ENCODE measurements at places on chromosomes 16 and 17.

GRCh38 chr17:1939981-1940809 lies 84.9 kb downstream of the RTN4RL1 start:
- DNase-seq, result no peak

DNA sequence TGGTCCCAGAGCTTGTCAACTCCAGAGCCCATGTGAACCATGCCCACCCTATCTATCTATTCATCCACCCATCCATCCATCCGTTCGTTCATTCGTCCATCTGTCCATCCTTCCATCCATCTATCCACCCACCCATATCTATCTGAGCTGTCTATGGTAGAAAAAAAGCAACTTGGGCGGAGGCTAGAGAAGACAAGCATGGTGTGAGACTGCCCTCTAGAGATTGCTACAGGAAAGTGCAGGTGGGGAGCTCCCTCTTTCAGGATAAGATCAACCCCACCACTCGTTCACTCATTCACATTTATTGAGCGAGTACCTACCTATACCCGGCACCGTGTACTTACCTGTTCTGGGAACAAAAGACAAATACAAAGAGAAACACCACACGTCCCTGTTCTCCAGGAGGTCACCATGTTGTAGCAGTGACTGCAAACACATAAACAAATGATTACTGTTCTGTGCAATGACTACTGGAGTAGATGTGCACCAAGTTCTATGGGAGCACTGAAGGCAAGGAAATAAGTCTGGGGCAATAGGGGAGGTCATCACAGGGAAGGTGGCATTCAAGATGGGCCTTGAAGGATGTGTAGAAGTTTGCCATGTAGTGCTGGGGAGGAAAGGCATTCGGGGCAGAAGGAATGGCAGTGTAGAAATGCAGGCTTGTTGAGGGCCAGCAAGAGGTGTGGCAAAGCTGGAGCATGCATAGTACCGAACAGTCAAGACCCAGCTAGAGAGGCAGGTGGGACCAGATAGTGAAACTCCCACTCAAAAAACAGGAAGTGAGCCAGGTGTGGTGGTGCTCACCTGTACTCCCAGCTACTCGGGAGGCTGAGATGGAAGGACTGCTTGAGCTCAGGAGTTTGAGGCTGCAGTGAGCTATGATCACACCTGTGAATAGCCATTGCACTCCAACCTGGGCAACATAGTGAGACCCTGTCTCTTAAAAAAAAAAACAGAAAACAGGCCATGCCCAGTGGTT lies 13.4 kb upstream of the ATP5MC1 start:
- DNase-seq, result peak; percentile 50

DNA sequence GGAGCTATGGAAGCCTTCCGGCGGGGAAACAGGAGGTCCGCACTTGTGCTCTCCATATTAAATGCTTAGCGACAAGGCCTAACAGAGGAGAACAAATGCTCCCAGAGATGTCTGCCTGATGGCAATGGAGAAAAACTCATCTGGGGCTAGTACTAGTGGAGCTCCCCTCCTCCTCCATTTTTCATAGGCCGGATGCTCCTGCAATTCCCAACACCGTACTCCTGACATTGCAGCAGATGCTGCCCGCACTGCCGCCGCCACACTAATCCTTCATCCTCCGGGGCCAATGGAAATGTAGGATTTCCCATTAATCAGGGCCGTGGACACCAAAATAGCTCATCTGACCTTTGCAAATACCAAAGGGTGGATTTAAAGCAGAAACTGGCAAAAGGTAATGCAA lies 27.5 kb downstream of the TOM1L2 start:
- DNase-seq, result no peak

GRCh38 chr17:28030386-28030785 lies 12.1 kb upstream of the NLK start:
- no peak for DNase-seq

GRCh38 chr16:56999409-57000270 lies 10.3 kb downstream of the NLRC5 start:
- DNase-seq, result no peak

- DNase-seq, result no peak
Observed at GRCh38 chr16:51357839-51358238, 206.8 kb upstream of the SALL1 start.

- no peak for DNase-seq
Observed at GRCh38 chr16:9625122-9625521, 533.7 kb downstream of the HAPSTR1 start.

- DNase-seq, result peak; percentile 67
Observed at GRCh38 chr16:89828199-89828869, at the start of gene SPIRE2. Gene SPIRE2, plus strand, starts transcription at chr16:89828475. Its CDS starts 76 bp downstream, at chr16:89828551.

DNA sequence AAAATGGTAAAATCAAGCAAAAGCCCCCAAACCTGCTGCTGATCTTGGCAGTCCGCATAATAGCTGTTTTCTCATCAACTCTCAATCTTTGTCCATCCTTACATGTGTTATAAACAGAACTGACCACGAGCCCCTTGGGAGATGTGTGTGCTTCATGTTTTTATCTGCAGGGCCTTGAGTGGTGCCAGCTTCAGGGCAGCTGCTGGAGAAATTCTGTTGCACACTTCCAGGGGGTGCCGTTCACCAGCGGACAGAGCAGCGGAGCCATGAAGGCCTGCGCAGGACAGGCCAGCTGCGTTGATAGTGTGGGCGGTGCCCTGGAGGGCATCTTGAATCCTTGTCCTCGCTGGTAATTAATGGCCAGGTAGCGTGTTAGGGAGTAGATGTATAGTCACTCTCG lies 20.1 kb downstream of the MPRIP start:
- no peak for DNase-seq

DNA sequence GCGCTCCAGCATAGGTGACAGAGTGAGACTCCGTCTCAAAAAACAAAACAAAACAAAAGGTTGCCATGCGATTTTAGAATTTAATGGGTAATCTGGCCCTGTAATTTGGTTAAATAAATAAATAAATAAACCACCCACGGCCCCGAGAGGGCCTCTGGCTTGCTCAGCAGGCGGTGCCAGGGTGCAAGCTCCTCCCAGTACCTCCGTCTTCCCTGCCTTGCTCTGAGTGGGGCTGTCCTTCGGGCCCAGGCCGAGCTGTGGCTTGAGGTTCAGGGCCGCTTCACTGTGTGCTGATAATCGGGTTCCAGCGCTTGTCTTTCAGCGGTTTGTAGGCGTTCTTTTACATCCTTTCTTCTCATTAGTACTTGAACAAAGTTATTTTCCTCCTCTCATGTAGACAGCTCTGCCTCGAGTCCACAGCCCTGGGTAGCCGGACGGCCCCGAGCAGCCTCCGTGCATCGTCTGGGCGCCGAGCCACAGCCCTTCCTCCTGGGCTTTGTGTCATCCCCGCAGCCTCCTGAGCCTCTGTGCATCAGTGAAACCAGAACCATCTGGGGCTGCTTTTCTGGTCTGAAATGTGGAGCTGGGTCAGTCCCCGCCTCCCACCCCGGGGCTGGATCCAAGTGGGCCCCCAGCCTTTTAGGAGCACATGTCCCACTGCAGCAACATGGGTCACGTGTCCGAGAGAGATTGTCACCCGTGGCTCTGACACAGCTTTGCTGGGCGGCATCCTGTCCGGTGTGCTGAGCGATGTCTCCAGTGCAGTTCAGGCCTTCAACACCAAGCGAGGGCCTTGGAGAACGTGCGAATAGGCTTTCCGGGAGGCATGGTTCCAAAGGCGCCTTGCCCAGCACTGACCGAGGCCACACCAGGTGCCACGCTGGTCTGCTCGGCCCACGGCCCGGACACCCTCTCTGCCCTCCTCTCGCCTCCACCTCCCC lies 157.4 kb upstream of the CHMP6 start:
- no peak for DNase-seq

- no peak for DNase-seq
Observed at GRCh38 chr16:66503030-66503429, 46.9 kb downstream of the TK2 start.

DNA sequence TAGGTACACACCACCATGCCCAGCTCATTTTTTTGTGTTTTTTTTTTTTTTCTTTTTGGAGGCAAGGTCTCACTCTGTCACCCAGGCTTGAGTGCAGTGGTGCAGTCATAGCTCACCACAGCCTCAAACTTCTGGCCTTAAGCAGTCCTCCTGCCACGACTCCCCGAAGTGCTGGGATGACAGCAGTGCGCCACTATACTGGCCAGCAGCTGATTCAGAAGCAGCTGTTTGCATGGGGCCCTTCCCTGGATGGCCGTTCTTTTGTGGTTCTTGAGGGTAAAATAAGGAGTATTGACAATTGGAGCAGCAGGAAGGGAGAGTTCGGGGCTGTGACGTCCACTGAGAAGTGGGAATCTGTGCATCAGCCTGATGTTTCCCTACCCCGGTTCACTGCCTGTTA lies 41.6 kb downstream of the KIAA0513 start:
- no peak for DNase-seq

DNA sequence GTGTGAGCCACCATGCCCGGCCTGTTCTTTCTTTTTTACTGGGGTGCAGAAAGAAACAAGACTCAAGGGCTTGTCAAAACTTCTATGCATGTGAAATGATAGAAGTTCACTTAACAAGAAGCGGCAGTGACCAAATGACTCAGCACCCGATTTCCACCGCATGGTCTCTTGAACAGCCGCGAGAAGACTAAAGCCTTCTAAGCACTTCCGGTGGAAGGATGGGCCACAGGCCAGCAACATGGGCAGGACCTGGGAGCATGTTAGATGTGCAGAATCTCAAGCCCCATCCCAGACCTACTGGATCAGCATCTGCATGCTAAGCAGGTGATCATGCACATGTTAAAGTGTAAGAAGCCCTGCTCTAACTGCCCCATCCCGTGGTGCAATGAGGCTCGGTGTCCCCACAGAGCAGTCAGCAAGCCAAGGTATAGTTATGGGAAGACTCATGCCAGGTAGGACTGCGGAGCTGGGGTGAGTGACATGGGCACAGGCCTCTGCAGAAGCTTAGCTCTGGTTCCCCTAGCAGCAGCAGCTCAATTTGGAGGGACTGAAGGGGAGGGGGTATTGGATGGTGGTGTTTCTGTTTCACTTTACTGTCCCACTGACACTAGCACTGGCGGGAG lies 88.5 kb upstream of the HNF1B start:
- no peak for DNase-seq

DNA sequence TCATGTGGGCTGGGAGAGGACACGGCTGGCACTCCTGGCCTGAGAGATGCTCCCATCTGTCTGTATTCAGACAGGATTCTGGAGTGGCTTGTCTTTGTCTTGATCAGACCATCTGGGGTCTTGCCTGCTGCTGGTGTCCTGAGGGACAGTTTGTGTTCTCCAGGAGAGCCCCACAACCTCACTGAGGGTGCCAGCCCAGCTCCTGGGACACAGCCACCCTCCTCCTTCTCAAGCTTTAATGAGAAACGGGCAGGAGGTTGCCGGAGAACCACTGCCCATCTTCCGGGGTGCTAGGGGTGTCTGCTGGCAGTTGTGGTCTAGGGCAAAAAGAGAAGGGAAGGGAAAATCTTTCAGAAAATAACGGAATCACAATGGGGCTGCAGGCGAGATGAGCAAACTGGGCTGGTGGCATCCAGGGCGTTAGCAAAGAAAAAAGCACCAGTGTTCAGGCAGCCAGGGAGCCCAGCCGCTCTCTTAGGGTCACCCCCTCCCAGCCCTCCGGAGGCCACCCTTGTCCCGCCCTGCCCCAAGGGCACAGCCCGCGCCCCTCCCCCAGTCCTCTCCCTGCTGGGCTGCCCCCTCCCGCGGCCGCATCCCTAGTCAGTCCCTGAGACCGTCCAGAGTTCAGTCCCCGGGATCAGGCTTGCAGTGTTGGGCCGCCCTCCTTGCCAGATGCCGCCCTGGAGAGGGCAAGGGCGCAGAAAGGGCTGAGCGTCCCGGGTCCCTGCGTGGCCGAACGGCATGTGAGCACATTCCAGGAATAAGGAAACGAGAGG lies 824.7 kb downstream of the KCNJ18 start:
- DNase-seq, result no peak

DNA sequence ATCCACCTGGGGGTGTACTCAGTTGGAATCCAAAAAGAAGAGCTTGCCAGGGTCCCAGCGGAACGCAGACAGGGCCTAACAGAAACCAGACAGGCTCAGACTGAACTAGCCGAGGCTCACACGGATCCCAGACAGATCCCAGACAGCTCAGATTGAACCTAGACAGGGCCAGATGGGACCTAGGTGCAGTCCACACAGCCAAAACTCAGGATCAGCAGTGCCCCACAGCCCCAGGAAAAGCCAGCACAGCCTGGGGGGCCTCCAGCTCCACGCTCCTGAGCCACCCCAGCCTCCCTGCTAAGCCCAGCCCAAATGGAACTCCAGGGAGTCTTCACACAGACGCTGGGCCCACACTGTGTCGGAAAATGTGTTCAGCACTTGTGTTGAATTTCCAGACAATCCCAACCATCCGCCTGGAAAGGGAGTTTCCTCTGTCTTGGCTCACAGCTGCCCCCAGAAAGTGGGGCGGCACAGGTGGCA lies 7.5 kb downstream of the STX1B start:
- DNase-seq, result no peak

DNA sequence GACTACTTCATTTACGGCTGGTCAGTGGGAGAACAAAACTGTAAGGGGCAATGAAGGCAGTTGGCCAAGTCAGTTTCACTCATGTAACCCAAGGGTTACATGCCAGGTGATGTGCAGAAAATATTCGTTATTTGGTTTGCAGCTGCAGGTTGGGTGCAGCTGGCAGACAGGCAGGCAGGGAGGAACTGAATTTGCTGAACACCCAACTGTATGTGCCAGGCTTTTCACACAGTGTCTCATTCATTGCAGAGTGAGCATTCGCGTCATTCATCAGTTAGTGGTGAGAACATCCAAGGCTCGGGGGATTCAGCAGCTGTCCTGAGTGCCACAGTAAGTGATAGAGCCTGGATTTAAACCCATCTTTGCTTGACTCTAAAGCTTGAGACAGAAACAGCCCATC lies 59.7 kb downstream of the ABCC6 start:
- no peak for DNase-seq

DNA sequence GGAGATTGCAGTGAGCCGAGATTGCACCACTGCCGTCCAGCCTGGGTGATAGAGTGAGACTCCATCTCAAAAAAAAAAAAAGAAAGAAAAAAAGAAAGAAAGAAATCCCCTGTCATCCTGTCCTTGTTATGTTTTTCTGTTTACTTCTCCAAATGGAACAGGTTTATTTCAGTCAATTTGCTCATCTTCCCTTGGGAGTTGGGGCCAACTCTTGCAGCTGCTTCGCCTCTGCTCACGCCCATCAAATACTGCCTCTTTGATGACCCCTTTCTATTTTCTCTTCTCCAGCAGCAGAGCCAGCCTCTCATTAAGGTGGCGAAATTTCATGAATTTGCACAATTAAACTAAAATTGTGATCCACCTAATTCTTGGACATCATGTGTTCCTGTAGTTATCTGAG lies 173.4 kb downstream of the ZNF18 start:
- no peak for DNase-seq

GRCh38 chr16:85652431-85653221 lies 36.1 kb downstream of the GINS2 start:
- peak; percentile 31 for DNase-seq

DNA sequence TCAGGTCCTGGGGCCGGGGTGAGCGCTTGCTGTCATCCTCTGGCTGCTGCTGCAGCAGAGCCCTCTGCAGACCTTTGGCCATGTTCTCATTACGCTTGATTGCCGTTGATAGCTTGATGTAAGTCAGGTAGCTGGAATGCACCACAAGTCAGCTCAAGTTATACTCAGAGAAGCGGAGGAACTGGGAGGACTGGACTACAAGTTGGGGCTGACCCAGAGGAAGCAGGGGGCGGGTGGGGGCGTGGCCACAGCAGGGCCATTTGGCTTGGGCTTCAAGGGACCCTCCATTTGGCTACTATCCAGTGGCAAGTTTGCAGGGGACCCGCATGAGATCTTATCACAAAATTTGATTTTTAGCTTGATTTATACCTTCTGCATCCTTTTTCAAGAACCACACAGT lies 19.0 kb upstream of the EVPL start:
- DNase-seq, result no peak

GRCh38 chr17:6787081-6787693 lies 11.2 kb downstream of the FBXO39 start:
- no peak for DNase-seq
